Heart left ventricle (tissue), 16 donors: ENCODE measurements at places on chromosomes 7 and 10. TPM values are rescaled to one million over a fixed set of nuclear protein-coding genes. Genes with fewer than 3 reads are reported as not detected.

DNA sequence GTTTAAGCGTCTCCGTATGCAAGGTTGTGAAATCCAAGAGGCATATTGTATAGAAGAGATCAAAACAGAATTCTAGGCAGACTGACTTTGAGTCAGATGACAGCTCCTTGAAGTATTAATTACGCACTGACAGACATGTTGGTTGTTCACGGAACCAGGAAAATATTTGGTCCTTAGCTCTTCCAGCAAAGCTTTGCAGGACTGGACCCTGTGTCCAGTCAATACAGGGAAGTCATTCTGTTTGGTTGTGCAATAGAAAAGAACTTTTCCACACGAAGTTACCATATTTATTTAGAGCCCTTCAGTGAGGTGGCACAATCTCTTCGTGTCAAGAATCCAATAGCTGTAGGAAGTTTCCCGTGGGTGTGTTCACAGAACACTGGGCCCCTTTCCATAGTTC lies 205.3 kb downstream of the ARHGAP21 start:
- no peak for DNase-seq

- no peak for DNase-seq
Measured at GRCh38 chr7:100983451-100984187, 14.3 kb downstream of the MUC12 start.

DNA sequence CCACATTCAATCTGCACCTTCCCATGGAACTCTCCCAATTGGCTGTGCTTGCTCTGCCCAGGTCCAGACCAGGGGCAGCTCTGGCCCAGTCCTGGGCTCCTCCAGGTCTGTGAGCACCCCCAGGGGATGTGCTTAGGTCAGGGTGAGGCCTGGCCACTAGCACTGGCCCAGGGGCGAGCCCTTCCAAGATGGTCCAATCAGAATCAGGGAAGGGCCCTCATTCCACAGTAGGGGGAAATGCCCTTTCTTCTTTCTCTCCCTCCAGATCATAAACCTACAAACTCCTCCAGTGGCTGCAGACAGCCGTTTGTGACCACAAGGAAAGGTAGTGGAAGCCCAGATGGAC lies 157.0 kb downstream of the PRKAG2 start:
- no peak for DNase-seq

TBC1D12 gene
- polyA plus RNA-seq: 6.9 TPM

FANK1 gene
- polyA plus RNA-seq: 0.53 TPM

ATOH7 gene
- not detected for polyA plus RNA-seq

- DNase-seq: no peak
Measured at GRCh38 chr7:64618785-64619456, 47.0 kb upstream of the ZNF107 start.

GPR15LG gene
- not detected for polyA plus RNA-seq

GRCh38 chr7:64544010-64544409 lies 18.9 kb downstream of the ZNF680 start:
- no peak for DNase-seq

ZDHHC6 gene
- polyA plus RNA-seq: 26.1 TPM

DNA sequence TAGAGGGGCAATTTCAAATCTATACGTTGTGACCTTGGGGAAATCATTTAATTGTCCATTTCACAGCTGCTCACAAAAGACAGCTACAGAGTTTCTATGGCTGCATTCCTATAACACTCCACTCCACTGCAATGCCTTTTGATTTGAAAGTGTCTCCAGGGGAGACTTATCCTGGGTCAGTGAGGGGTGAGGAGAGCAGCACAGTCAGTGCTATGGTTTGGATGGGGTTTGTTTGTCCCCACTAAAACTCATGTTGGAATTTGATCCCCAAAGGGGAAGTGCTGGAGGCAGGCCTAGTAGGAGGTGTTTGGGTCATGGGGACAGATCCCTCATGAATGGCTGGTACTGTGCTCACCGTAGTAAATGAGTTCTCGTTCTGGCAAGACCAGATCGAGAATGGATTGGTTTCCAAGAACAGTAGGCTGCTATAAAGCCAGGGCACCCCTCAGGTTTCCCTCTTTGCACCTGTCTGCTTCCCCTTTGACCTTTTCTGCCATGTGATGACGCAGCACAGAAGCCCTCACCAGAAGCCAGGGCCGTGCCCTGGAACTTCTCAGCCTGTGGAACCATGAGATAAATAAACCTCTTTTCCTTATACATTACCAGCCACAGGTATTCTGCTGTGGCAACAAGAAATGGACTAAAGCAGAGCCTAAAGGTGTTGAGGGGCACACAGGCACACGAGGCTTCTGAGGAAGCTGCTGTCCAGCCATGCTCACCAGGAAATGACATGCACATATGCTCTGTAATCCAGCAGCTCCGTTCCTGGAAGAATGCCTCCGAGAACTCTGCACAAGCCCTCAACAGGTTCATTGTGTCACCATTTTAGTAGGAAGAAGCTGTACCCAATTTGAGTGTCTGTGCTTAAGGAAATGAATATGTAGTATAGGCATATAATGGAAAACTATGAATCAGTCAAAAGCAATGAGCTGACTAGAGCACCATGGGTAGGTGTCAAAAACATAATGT lies 5.0 kb upstream of the PAPOLB start:
- DNase-seq: no peak

- peak; percentile 53 for DNase-seq
Measured at GRCh38 chr7:158587162-158588084, at the start of gene PTPRN2. PTPRN2 (minus strand) TSS chr7:158587823.

- DNase-seq: peak; percentile 61
Measured at GRCh38 chr7:2635810-2636701, 4.3 kb downstream of the TTYH3 start.

DNA sequence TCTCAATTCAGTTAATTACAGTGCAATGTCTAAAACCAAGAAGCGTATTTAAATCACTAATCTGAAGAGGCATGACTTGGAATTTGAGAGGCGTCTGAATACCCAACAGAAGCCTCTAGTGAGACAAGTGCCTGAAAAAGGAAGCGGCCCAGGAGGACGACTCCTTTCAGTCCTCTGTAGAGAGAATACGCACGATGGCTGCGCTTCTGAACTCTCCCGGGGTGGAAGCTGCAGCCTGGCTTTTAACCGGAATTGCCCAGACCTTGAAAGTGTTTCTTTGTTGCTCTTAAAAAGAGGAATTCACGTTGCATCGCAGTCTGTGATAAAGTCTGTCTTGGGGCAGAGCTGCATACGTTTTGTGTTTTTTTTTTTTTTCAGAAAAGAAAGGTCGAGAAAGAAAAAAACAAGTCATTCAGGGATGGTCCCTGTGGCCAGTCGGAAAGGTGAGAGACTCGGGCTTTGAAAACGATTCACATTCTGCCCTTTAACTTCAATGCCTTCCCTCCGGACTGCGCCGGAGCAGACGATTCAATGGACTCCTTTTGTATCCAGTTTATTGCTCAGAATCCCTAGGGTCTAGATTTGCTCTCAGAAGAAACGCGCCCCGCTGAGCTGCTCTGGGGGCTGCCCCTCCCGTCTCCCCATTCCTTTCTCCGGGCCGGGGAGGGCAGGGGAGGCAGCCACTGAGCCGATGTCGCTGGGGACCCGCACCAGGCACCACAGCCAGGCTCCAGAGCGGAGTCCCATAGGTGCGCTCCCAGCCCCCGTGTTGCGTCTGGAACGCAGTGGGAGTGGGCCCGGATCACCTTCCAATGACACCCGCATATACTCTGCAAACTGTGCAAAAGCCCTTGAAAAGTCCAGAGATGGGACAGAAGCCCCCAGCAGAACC lies 994 bp upstream of the PTF1A start:
- no peak for DNase-seq

DNA sequence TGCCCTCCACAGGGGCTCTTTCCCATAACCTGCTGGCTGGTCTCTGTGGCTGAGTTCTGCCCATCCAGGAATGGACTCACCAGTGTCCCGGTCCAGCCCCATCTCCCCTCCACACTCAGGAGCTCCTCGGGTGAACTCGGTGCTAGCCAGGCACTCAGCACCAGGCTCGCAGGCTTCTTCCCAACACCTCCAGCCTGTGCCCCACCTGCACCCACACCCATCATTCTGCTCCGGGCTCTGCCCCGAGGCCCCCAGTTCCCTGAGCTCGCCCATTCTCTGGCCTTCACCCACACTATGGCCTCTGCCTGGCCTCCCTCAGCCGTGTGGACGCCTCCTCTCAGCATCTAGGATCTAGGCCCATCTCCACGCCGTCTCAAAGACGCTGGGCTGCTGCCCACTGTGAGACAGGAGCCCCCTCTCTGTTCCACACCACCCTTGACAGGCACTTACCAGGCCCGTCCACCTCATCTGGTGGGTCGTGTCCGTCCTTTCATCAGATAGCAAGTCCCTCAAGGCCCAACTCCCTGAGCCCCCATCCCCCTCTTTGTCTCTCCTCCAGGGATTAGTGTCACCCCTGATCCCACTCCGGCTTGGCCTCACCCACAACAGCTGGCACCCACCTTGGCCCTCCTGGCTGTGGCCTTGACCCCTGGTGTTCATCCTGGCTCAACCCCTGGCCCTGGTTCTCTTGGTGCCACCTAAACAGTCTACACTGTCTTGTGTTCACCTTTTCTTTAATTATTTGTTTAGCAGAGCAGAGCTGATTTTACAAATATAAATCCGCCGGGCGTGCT lies 76.0 kb upstream of the FAM20C start:
- DNase-seq: no peak

- no peak for DNase-seq
Measured at GRCh38 chr7:142583446-142583845, 165.8 kb upstream of the PRSS1 start.

DNA sequence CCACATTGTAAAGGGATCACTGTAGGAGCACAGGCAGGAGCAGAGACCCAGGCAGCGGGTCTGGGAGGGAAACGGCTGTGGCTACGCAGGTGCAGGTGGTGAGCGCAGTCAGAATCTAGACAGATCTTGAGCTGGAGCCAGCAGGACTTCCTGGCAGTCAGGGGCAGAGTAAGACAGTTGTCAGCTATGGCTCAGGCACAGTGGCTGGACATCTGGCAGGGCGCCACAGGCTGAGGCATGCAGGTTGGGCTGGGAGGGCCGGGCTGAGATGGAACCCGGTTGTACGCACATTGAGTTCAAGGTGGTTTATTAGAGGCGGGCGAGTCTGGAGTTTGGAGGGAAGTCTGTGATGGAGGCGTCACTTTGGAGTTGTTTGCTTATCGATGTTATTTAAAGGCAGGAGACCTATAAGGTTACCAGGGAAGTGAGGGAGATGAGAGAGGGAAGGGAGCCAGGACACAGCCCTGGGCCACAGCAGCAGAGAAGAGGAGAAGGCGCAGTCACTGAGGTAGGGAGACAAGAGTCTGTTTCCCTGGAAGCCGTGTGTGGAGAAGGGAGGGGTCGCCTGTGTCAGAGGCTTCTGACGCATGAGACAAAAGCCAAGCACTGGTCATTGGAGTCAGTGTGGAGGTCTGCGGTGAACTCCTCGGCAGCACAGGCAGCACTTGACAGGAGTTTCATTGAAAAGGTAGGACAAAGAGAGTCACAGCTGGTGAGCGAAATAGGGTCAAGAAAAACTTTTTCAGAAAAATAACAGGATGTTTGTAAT lies 73.8 kb downstream of the LANCL2 start:
- peak; percentile 48 for DNase-seq

GRCh38 chr7:120273476-120273975 lies 551 bp downstream of the KCND2 start:
- DNase-seq: no peak

- DNase-seq: peak; percentile 87
Measured at GRCh38 chr10:123132576-123133477, 2.9 kb upstream of the HMX3 start.

DNA sequence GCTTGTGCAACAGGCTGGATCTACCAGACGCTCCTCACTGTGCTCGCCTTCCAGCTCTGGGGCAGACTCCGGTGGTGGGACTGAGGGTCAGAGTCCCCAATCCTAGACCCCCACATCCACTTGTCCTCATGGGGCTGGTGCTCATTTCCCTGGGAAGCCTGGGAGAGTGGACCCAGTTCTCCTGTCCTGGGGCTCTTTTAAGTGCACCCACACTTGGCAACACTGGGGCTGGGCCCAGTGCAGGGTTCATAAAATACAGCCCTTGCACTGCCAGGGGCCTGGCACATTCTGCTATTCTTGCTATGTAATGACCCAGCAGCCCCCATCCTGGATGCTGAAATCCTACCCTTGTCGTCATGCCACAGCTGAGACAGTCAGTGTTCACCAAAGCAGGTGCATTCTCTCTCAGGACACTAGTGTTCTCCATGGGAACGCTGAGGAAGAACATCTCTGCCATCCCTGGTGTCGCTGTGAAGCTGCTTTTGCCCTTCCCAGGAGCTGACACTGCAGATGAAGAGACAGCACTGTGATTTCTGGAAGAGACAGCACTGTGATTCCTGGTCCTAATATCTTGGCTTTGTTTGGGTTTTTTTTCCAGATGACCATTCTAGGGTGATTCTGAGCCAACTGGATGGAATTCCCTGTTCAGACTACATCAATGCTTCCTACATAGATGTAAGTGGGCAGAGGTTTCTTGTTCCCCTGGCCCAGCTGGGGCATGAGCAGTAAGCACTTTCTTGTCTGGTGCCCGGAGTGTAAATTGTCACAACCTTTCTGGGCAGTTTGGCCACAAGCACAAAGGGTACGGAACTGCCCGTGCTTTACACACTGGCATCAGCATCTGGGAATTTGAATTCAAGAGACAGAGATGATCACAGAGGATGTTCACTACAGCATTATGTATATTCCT lies 65.6 kb downstream of the MKI67 start:
- DNase-seq: no peak

GRCh38 chr7:132653366-132653930 lies 77.2 kb upstream of the PLXNA4 start:
- no peak for DNase-seq

DNAH11 gene
- polyA plus RNA-seq: 0.22 TPM

DNA sequence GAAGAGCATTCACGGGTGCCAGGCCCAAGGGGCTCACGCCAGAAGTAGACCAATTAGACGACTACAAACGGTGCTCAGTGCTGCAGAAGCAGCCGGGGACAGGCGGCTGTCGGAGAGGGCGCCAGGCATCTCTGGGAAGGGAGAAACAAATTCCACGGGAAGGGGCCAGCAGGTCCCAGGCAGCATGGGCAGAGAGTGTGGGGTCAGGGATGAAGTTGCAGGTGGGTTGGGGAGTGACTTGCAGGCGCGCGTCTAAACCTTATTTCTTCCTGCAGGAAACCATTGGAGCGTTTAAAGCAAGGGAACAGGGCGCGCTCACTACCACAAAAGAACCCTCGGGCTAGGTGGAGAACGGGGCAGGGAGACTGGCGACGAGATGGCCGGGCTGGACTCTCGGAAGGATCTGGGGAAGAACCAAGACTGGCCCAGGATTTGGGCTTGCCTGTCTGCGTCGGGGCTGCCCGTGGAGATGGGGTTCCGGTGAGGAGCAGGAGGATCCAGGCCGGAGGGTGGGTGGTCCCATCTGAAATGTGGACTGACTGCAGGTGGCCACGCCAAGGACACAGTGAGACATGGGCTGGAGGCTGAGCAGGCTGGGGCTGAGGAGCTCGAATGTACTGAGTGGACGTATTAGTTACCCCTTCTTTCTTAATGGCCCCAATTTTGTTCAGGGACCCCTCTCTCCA lies 116.3 kb upstream of the DIP2C start:
- no peak for DNase-seq

- no peak for DNase-seq
Measured at GRCh38 chr7:153381275-153382040, 621.9 kb downstream of the ACTR3B start.

DNA sequence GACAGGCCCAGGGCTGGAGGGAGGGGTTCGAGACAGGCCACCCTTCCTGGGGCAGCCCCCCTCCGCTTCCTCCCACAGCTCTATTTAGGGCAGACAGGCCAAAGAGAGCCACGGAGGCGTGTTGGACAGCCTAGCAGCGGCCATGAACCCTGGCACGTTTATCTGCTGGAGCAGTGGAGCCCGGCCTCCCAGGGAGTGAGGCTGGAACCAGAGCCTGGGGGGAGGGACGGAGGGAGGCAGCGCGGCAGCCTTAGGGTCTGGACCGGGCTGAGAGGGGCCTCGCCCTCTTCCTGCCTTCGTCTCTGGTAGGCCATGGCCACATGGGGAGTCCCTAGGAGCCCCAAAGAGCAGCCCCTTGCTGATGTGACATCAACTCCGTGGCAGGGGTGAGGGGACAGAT lies 17.1 kb downstream of the UNCX start:
- DNase-seq: no peak
